SJCRH30 (cell line): ENCODE measurements at places on chromosomes 1 and 21. TPM values are rescaled to one million over a fixed set of nuclear protein-coding genes. Genes with fewer than 3 reads are reported as not detected.

MAP3K21 gene
- total RNA-seq: not detected in 2 replicates

PLEKHO1 gene
- total RNA-seq: 50.0 and 54.4 TPM in 2 replicates

PHLDA3 gene
- 30.8 and 33.9 TPM in 2 replicates for total RNA-seq

ITLN2 gene
- total RNA-seq: not detected in 2 replicates

CTSS gene
- 14.2 and 14.4 TPM in 2 replicates for total RNA-seq

EFNA1 gene
- 1.8 and 2.2 TPM in 2 replicates for total RNA-seq

AUNIP gene
- total RNA-seq: 28.9 and 34.3 TPM in 2 replicates

DCST1 gene
- not detected in 2 replicates for total RNA-seq

AZIN2 gene
- 8.4 and 8.8 TPM in 2 replicates for total RNA-seq

MRPL39 gene
- 86.2 and 95.0 TPM in 2 replicates for total RNA-seq

CACNA1S gene
- total RNA-seq: 0.15 and 0.24 TPM in 2 replicates

CD2 gene
- not detected in 2 replicates for total RNA-seq

PTGER3 gene
- not detected in 2 replicates for total RNA-seq

ITSN1 gene
- 42.5 and 50.8 TPM in 2 replicates for total RNA-seq

OR2T33 gene
- not detected in 2 replicates for total RNA-seq

UQCRHL gene
- 8.5 and 8.6 TPM in 2 replicates for total RNA-seq

ADAMTSL4 gene
- not detected in 2 replicates for total RNA-seq

CD1C gene
- not detected in 2 replicates for total RNA-seq
